T-helper 17 cell (primary cell): ENCODE measurements at places on chromosomes 12 and 14.

DNA sequence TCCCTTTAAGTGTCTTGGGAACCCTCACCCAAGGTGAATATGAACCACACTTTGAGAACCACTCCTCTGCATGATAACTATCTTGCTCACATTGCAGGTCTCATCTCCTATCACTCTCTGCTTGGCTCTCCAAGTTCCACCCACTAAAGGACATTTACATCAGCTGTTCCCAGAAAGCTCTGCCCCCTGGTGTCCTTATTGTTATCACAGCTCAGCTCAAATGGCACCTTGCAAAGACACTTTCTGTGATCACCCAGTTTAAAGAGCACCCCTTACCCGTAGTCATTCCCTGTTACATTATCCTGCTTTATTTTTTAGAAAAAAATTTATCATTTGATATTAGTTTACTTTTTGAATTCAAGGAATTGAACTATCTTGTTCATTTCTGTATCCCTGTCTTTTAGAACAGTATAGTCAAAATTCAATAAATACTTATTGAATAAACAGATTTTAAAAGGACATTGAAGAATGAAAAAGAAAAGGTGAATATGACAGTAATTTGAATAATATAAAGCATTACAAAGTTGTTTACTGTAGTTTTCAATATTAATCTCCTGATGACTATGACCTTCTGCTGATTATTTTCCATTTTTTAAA lies 20.5 kb upstream of the GUCY2C start:
- no peak for DNase-seq

- DNase-seq = no peak
Observed at GRCh38 chr14:71734885-71735284, 197.3 kb upstream of the RGS6 start.

DNA sequence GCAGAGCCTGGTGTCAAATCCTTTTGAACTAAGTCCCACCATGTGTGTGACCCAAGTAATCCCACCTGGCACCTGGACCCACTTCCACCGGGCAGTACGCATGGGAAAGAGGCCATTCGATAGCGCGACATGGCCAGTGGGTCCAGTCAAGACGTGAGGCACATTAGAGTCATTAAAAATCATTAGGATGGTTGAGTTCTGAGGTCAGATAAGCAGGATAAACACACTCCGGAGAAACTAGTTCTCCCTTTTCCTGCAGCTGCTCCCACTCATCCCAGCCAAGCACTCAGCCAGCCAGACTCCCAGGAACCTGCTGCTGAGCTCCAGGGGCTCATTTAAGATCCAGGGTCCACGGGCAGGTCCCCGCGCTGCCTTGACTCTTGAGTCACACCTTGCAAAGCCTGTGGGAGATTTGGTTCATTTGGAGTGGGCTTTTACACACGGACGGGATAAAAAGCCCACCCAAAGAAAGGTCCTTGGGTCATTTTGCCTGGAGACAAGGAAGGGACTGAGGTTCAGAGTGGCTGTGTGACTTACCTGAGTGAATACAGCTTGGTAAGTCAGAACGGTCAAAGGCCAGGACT lies 313.9 kb downstream of the BCL11B start:
- DNase-seq = no peak

DNA sequence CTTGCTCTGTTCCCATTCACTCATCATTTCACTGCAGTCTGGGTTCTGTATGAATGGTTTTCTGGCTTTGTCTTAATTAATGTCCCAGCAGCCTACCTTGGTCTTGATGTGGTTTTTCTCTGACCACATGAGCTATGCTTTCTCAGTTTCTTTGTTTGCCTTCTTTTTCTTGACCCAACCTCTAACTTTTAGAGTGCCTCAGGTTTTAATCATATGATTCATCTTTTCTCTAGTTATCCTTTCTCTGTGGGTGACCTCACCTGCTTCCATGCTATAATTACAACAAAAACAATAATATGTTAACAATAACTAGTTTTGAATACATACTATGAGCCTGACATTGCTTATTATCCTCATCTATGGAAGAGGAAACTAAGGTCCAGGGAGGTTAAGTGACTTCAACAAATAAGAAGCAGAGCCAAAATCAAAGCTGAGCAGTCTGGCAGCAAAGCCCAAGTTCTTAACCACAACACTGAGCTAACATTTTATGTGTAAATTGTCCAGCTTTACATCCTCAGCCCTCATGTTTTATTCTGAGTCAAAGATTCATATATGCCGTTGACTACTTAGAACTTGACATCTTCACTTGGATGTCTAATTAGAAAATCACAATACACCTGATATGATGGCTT lies 4.7 kb upstream of the EPYC start:
- no peak for DNase-seq

DNA sequence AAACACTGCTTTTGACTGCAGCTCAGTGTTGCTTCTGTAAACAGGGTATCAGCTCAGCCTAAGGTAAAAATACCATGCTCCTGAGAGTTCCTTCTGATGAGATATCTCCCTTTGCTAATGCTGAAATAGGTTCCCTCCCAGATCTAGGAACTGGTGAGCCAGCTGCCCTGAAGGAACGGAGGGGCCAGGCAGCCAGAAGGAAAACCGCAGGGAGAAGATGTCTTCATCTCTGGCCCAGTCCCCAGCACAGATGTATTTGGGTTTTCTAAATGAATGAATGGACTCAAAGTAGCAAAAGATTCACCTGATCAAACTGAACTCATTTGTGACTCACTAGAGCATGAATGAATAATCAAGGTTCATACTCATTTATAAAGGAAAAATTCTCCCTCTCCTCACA lies 247.8 kb downstream of the MSRB3 start:
- no peak for DNase-seq

DNA sequence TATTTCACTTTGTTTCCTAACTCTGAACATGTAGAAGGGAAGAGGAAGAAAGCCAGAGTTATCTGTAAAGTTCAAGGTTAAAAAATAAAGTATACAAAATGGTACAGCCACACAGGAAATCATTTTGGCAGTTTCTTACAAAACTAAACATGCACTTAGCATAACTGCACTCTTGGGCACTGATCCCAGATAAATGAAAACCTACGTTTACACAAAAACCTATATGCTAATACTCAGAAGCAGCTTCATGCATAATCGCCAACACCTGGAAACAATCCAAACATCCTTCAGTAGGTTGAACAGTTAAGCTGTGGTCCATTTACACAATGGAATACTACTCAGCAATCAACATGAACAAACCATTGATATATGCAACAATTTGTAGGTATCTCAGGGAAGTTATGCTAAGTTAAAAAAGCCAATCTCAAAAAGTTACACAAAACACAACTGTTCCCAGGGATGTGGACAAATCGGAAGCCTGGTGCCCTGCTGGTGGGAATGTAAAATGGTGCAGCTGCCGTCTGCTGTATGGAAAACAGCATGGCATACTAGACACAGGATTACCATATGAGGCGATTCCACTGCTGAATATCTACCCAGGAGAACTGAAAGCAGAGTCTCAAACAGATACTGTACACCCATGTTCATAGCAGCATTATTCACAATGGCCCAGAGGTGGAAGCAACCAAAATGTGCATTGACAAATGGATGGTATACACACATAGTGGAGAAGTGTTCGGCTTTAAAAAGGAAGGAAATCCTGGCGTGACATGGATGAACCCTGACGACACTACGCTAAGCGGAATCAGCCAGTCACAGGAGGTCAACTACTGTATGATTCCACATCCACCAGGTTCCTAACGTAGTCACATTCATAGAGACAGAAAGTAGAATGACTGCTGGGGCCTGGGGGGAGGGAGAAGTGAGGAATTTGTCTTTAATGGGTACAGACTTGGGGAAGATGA lies 37.7 kb downstream of the NRDE2 start:
- DNase-seq = no peak

DNA sequence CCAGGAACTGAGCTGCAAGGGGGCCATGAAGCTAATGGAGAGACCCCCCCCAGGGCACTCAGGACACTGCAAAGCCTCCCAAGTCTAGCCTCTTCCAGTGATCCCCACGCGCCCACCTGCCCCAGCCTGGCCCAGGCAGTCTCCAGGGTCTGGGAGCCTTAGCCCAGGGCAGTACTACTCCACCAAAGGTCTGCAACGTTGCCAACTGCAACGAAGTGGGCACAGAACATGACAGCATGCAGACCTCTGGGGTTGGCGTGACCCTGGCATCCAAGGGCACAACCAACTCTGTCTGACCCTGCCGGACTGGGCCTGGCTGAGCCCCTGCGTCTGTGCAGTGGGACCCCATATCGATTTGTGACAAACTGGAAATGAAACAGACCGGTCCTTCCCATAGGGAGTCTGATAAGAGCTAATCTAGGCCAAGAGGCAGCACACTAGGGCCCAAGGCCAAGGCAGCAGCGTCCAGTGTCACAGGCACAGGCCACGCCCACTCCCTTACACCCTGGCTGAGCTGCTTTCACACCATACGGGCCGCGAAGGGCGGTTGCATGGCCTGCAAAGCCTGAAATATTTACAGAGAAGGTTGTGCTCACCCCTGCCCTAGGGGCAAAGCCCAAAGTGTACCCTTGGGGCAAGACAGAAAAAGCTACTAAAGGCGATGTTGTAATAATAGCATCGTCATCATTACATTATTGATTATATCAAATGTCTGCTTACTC lies 76.7 kb downstream of the NCOR2 start:
- DNase-seq = no peak

- DNase-seq = no peak
Observed at GRCh38 chr14:83558946-83559345, 1971.0 kb upstream of the FLRT2 start.

- peak; percentile 53 for DNase-seq
Observed at GRCh38 chr14:22872033-22872832, 693 bp downstream of the LRP10 start.

DNA sequence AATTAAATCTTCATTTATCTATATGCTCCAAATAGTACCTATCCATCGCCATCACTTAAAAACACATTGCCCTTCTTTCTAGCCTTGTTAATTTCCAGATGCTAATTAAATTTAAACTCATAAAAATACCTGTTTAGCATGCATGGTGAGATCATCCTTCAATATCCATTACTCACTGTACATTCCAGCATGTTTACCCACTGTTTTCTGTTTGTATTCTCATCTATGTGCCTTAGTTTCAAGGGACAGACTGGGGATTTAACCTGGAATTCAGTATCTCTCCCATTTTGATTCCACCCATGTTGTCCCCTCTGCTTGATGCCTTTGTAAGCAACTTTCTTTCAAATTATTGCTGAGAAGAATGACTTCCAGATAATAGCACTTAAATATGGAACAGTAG lies 208.0 kb downstream of the SPTSSA start:
- no peak for DNase-seq

DNA sequence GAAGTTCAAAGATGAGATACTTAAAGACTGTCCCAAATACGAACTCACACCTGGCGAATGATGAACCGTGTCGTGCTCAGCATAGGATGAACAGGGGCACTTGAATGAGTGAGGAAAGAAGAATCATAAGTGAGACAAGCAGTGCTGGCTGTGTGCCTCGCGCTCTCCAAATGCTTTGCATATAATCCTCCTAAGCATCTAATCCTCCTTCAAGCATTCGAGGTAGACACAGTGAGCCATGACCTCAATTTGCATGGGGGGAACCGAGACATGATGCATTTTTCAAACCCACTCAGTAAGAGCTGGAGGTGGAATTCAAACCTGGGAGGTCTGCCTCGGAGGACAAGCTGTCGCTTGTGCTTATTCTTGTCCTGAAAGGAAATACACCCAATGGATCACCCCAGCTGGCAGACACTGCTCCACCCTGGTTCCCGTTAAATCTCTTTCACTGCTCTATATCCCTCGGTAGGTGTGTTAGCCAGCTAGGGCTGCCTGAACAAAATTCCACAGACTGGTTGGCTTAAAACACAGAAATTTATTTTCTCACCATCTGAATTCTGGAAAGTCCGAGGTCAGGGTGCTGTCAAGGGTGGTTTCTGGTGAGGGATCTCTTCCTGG lies 274.0 kb downstream of the SLC15A4 start:
- DNase-seq = no peak

GRCh38 chr14:24316597-24316950 lies 5.3 kb downstream of the LTB4R start:
- DNase-seq = no peak

DNA sequence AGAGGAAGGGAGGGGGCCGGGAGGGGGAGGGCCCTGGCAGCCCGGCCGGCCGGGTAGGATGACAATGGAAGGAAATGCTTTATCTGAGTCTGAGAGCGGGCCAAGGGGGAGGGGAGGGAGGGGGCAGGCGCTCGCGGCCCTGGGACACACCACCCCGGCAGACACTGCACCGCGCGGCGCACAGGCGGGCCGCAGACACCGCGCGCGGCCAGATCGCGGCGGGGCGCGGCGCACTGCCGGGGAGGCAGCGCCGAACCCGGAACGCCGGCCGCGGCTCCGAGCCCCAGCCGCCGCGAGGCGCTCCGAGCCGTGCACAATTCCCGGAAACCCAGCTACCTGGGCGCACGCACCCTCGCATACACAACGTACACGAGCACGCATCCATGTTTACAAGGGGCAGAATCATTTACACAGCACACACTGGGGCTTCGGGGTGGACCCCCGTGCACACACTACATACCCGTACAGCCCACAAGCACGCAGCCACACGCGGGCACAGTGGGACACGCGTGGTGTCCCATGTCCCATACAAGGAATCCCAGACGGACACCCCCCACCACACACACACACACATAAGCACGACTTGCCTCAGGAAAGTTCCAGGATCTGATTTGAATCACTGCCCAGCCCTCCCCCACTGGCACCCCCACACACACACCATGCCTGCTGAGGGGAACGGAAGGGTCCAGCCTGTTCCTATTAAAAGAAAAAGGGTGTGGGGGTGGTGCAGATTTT lies at the start of gene HDAC7:
Gene HDAC7, minus strand, starts transcription at position 8 of the 735 bp plus-strand sequence. CDS start 118 bp downstream, outside the sequence.
- peak; percentile 72 for DNase-seq

DNA sequence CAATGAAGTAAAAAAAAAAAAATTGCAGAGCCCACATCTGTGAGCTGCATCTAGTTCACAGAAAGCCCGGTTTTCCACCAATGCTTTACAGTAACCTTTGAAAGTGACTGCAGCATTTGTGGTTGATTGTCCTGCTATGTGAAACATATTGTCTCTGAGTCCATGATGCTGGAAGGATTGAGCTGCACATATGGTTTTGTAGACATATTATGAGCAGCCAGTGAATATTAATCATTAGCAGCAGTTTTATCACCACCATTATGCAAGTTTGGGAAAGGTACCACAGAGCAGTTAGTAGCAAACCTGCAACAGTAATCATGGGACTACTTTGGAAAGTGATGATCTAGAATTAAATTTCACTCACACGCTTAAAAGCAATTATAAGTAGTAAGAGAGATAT lies 151.5 kb upstream of the PRICKLE1 start:
- DNase-seq = no peak

- DNase-seq = no peak
Observed at GRCh38 chr12:130364578-130364977, 26.9 kb downstream of the PIWIL1 start.

GRCh38 chr12:52010152-52010622 lies 3.4 kb downstream of the TAMALIN start:
- DNase-seq = no peak

- no peak for DNase-seq
Observed at GRCh38 chr14:22190411-22191191, 398.4 kb downstream of the DAD1 start.

- DNase-seq = no peak
Observed at GRCh38 chr12:132881818-132882217, 5.6 kb downstream of the CHFR start.

- no peak for DNase-seq
Observed at GRCh38 chr12:85299053-85299452, 19.0 kb downstream of the ALX1 start.

- peak; percentile 42 for DNase-seq
Observed at GRCh38 chr14:64549791-64550620, at the start of gene PPP1R36. Gene PPP1R36, plus strand, starts transcription at chr14:64549961. Its CDS starts 37 bp downstream, at chr14:64549998.

- DNase-seq = no peak
Observed at GRCh38 chr14:30333934-30334333, 225.0 kb upstream of the G2E3 start.

GRCh38 chr12:51941604-51942003 lies 9.9 kb upstream of the ACVR1B start:
- DNase-seq = no peak
